ENCODE measurements at places on chromosomes 2 and 18.

GRCh38 chr18:37532917-37533316 lies 32.7 kb downstream of the CELF4 start:
- no peak for DNase-seq

DNA sequence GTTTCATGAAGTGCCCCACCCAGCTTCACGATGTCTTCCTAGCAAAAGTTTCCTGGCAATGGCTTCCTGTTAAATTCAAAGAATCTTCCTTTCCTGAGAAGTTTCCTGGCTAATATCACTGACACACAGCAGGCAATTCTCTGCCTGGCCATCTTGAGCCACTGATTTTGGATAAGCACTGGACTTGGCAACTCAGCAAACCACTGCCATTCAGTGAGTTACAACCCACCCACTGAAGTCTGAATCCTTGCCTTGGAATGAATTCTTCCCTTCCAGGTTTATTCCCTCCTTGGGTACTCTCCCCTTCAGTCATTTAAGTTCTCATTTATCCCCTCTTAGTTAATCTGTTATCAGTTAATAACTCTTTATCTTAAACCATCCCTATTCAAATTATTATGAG lies 426.0 kb downstream of the MBD2 start:
- no peak for DNase-seq

DNA sequence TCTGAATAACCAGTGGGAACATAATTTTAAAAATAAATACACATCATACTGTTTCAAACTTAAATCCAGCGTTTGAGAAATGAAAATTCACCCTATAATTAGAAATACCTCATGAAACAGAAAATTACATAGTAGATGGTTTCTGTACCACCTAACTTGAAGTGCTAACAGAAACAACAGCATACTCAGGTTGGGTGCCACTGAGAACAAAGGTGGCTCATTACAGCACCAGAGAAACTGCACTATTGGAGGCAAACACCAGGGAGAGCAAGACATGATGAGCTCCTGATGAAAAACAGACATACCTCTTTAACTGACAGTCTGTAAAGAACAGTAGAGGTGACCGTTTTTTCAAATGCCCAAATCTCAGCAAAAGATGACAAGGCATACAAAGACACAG lies 12.6 kb downstream of the SULT1C4 start:
- DNase-seq: no peak

DNA sequence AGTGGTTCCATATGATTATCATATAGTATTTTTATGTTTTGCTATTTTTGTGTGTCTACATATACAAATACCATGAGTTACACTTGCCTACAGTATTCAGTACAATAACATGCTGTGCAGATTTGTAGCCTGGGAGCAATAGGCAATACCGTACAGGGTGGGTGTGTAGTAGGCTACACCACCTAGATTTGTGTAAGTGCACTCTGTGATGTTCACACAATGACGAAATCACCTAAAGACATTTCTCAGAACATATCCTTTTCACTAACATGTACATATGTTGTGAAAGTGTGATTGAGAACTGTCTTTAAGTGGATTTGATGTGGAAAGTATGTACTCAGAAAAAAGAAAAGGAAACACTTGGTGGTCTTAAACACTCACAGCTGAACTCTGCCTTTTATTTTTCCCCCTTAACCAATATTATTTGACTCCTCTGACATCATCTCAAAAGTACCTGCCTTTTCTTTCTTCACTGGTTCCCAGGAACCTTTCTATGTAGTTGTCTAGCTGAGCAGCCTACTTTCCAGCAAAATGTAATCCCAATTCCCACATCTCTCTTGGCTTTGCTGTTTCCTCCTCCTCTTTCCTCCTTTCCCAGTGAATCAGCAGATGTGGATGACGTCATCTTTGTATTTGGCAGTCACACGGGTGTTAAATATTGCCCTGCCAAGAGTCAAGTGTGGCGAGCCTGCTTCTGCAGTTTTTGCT lies 47.7 kb downstream of the OSBPL6 start:
- DNase-seq: no peak

GRCh38 chr2:9200633-9201015 lies 6.0 kb upstream of the ASAP2 start:
- DNase-seq: no peak

DNA sequence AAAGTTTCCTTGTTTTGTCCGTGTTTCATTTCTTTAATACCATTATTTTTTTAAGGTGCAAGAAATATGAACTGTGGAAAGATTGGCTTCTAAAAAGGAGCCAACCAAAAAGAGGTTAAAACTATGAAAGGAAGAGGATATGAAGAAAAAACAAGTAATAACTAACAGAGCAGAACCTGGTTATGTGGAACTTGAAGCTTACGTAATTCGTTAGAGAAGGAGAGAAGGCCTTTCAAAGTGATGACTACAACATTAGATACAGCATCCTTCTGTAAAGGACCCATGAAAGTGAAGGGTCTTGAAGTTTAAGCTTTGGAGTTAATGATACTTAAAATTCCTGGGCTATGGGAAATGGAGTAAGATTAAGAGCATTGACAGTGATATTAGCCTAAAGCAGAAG lies 84.5 kb downstream of the ANKRD12 start:
- DNase-seq: no peak

- no peak for DNase-seq
These were observed 85.1 kb downstream of the NCKAP5 start for GRCh38 chr2:133483181-133483580.

DNA sequence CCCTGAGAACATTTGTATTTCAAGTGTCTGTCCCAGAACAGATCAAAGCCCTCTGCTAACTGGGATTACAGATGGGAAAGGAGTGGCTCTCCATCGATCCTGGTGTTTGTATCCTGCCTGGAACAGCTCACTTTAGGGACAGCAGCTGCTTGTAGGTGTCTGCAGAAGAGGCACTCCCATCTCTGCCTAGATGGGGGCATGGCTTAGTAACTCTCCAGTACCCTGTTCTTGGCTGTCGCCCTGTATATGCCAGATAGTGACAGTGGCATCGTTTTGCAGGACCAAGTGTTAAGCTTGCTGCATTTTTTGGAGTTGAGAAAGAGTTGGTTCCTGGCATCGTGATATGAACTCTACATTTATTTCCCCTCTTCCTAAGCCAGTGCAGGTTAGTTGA lies 189.9 kb downstream of the SH3RF3 start:
- no peak for DNase-seq

All from DND-41 (cell line).